ENCODE measurements at places on chromosomes 11 and 22.

GRCh38 chr11:5317292-5317691 is 6.8 kb downstream of the OR51B2 start:
- DNase-seq: no peak

DNA sequence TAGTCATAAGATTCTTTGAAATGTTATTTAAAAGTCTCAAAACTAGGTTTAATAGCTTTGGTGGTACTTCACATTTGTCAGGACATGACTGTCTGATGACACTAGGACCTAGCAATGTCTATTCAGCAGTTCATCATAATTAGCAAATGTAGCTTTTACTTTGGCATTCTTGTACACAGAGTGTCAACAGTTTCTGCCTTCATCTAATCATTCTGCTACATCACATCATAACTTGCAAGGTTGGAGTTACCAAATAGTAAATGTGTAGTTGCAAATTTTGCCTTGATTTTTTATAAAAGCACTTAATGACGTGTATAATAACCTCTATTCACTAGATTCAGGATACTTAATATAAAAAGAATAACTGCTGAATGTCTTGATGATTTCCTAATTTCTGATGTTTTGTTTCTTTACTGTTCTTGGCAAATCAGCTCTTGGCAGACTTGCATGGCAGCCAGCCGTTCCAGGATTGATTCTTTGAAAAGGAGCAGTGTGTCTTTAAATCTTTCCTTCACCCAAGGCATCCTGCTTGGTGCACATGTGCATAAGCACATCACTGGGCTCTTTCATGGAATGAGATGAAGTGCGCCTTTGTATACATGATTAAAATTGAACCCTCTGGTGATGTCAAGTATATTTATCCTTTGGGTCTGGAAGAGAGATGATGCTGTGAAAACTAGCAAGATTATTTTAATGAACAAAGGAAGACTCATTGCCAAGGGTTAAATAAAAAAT is 12.2 kb downstream of the FBXO7 start:
- no peak for DNase-seq

GRCh38 chr22:37763012-37763411 is 44.7 kb upstream of the GCAT start:
- no peak for DNase-seq

DNA sequence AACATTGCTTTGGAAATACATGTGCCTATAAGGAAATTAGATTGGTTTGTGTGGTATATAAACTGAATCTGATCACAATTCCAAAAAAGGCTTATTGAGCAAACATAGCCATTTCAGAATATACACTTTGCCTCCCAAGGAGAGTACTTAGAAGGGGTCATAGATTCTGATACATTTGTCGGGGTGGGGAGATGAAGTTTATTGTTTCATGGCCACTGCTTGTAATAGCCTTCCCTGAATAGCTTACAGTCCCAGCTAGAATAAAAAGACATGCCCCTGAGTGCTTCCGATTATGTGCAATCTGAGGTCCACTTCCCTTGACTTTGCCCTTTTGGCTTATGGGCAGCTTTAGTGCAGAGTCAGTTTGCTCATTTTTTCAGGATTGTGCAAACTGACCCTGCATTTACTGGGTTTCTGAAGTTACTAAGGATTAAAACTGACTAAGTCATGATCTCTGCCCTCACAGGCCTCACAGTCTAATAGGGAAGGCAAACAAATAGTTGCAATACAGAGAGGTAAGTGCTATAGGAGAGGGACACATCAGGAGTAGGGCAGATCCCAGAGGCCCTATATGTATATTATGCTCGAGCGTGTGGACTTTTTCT is 184.2 kb downstream of the BLID start:
- no peak for DNase-seq

- no peak for DNase-seq
These were observed 56.6 kb downstream of the LMO2 start for GRCh38 chr11:33835143-33835878.

DNA sequence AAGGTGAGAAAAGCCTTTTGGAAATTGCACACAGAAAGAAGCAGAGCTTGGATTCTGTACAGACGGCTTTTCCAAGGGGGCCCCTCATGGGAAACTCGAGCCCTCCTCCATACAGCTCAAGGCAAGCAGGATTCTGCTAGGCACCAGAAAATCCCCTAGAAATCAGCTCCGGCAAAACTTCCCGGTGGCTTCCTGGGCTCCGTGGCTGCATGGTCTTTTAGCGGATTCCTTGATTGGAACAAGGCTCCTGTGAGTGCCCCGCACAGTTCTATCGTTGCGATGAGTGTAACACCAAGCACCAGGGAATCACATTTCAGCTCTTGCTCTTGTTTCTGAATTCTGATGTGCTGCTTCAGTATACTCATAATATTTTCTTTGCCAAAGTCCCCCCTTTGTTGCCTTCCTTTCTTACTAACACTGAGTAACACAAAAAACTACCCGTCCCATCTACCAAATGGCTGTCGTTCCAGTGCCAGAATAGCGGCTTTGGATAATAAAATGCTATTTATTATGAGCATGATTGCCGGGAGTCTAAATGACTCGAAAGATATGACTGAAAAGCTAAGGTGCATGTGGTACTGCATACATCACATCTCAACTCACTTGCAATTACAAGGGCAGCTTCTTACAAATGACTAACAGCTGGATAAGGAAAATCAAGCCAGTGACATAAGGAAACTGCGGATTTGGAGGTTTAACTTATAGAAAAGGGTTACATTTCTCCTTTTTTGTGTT is 494.1 kb downstream of the DLG2 start:
- DNase-seq: no peak

- DNase-seq: peak; percentile 86
These were observed 642 bp downstream of the CYP2R1 start for GRCh38 chr11:14891143-14892035.

GRCh38 chr22:46931414-46931813 is 169.0 kb downstream of the TBC1D22A start:
- DNase-seq: no peak

- DNase-seq: no peak
These were observed 66.4 kb downstream of the LRRC32 start for GRCh38 chr11:76604081-76604625.

- DNase-seq: no peak
These were observed 50.3 kb downstream of the TEAD1 start for GRCh38 chr11:12724301-12725054.

- DNase-seq: no peak
These were observed 17.3 kb downstream of the PACSIN2 start for GRCh38 chr22:42997582-42998090.

GRCh38 chr22:50683994-50684371 is 11.4 kb downstream of the SHANK3 start:
- DNase-seq: no peak

- no peak for DNase-seq
These were observed 6.7 kb upstream of the ANAPC15 start for GRCh38 chr11:72119198-72119597.

DNA sequence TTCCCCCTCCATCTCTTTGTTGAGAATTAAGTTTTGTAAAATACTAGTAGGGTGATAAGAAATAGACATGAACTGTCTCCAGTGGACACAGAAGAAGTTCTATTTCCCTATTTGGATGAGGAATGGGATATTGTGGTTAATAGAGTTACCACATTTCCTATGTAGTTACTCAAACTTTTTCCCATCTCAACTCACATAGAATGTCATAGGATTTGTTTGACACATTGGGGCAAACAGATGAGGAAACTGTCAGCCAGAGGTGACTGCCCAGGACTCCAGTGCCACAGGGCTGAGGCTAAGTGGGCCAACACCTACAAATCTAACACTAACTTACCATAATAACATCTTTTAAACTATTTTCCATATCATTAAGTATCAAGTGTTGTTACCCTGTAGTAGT is 58.3 kb downstream of the CCDC83 start:
- no peak for DNase-seq

- DNase-seq: no peak
These were observed 492.4 kb upstream of the CCDC90B start for GRCh38 chr11:83778596-83778995.

GRCh38 chr11:44726283-44727113 is at the start of gene TSPAN18:
Gene TSPAN18 (plus strand): TSS chr11:44726962. CDS start chr11:44906417, 179,455 bp downstream.
- peak; percentile 34 for DNase-seq

GRCh38 chr11:62816557-62816956 is 11.3 kb upstream of the NXF1 start:
- DNase-seq: no peak

DNA sequence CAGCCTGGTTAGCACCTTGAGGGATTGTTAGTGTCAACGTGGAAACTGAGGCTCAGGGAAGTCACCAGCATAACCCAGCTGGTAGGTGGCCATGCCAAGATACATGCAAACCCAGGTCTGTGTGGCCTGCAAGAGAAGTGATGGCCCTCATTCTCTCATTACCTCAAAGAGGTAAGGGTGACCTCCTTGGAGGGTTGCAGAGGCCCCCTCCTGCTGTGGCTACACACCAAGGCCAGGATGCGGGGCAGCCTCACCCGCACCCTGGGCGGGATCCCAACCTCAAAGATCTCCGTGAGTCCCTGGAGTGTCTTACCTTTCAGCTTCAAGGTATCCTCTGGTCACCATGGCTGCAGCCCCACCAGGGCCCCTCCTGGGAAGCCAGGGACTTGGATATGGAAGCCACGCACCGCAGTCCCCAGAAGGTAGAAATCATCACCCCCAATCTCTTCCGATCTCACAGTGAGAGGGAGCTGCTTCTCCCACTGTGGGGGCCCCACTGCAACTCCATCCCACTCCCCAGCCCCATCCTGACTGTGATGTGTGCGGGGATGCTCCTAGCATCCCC is 95.4 kb downstream of the MORC2 start:
- DNase-seq: no peak

DNA sequence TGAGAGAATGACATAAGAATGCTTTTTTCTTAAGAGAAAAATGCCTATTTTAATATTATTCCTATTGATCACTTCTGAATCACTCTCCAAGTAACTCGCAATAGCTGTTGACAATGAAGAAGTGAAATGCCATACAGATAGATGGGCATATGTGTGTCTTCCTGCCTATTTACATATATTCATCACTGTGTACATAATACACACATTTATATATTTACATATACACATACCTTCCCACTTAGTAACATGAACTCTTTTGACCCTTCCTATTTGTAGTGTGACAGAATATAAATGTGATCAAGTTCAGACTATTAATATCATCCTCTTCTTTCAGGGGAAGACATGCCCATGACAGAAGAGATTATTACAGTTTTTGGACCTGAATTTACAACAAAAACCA is 756.7 kb downstream of the DLG2 start:
- no peak for DNase-seq

DNA sequence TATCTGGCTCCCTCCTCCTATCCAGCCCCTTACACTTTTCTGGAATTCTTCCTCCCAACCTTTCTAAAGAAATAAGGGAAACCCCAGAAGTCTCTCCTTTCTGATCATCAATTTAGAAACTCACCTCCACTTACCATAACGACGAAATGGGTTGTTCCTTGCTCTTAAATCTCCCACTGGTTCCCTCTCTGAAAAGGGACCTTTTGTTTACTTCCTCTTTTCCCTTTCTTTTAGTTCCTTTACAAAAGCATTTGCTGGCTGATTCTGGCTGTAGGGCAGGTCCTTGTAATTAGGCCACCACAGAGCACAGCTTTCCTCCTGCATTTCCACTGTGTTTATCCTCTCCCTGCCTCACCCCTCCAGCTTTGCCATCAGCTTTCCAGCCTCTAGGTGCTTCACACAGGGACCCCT is 12.0 kb downstream of the JAML start:
- DNase-seq: no peak

GRCh38 chr11:64059339-64060140 is 23.8 kb downstream of the FLRT1 start:
- no peak for DNase-seq

DNA sequence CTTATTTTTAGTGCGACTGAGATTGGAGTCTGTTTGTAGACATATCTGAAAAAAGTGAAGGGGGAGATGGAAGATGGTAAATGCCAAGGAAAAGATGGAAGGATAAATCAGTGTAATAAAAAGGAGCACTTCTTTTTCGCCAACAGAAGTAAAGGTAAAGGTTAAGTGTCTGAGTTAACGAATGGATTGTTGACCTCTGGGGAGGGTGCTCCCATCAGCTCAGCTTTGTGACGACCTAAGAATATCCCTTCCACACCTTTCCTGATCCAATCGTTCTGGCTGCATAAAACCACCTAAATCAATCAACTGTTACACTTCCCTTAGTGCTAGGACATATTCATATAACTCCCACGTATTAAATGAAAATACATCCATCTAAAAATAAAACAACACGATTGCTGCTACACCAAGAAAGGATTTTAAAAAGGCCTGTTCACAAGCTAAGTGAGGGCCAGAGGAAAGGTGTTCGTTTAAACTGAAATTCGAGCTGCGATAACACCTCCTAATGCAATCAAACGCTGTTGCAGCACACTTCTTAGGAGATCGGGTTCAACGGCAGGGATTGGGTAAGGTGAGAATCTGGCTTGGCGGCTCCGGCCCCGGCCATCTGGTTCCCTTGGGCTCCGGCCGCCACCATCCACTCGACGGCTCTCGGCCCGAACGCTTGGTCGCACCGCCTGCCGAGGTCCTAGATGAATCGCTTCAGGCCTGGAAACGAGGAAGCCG is 658 bp downstream of the C11orf71 start:
- DNase-seq: no peak

GRCh38 chr11:3152471-3153110 is 12.5 kb downstream of the OSBPL5 start:
- DNase-seq: no peak

DNA sequence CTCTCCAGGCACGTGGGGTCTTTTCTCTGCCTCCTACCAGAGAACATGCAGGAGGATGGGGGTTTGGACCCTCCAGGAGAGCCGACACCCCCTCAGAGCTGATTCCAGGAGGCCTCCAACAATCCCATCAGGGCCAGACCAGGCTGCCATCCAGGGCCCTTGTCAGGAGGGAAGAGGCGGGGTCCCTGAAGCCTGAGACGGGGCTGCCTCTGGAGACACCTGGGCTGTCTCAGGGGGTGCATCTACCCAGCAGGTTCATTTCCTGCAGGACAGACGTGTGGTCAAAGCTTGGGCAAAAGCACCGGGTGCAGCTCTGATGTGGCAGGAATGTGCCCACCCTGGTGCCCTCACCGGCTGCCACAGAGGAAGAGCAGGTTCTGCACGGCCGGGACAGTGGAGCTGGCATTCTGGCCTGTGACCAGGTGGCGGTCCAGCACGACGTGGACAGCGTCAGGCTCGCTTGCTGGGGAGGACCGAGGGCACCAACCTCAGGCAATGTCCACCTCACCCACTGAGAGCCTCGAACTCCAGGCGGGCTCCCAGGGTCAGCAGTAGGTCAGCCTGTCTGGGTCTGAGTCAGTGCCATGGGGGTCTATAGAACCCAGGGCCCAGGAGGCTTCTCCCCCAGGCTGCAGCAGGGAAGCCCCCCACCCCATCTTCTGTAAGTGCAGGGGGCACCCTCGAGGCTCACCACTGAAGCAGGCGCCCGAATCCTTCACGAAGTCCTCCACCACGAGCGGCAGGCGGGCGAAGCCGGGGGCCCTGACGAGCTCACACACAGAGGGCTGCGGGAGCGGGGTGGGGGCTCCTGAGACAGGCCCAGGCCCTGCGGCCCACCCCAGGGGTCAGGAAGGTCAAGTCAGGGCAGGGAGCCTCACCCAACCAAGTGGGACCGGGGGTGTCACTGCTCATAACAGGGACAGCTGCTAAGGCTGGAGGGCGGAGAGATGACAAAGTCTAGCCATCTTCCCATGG is 6.4 kb downstream of the GATD1 start:
- no peak for DNase-seq
